A549 treated with CpdA at 1 μM for 4 hours (cell line): ENCODE measurements at places on chromosomes 16 and 17. TPM values are rescaled to one million over a fixed set of nuclear protein-coding genes. Genes with fewer than 3 reads are reported as not detected.

Gene TRPV3
- total RNA-seq: 0.36 to 0.67 TPM (median 0.41 TPM) in 5 replicates

Gene LGALS9B
- total RNA-seq: not detected in 5 replicates

Gene CNGB1
- 0.07 to 0.38 TPM (median 0.12 TPM) in 5 replicates for total RNA-seq

Gene SPAG5
- total RNA-seq: 77.5 to 86.2 TPM (median 81.5 TPM) in 5 replicates

Gene HLF
- 0.08 to 0.33 TPM (median 0.27 TPM) in 5 replicates for total RNA-seq

Gene PLLP
- 1.2 to 1.9 TPM (median 1.7 TPM) in 5 replicates for total RNA-seq

Gene NGFR
- total RNA-seq: 0.57 to 0.96 TPM (median 0.62 TPM) in 5 replicates

Gene CCL17
- not detected in 5 replicates for total RNA-seq

Gene FOXK2
- total RNA-seq: 43.3 to 56.8 TPM (median 53.5 TPM) in 5 replicates

Gene MED31
- 21.8 to 41.4 TPM (median 33.2 TPM) in 5 replicates for total RNA-seq

Gene TEX19
- total RNA-seq: 0.22 to 0.59 TPM (median 0.33 TPM) in 5 replicates

Gene HSPB9
- not detected in 5 replicates for total RNA-seq

Gene PLK1
- 148 to 177 TPM (median 166 TPM) in 5 replicates for total RNA-seq

Gene CDH13
- not detected in 5 replicates for total RNA-seq

Gene CTNS
- total RNA-seq: 14.1 to 15.9 TPM (median 15.1 TPM) in 5 replicates

Gene PYY
- total RNA-seq: 0.11 TPM in 1 of 5 replicates, not detected in the others

Gene SSH2
- 27.9 to 33.3 TPM (median 30.1 TPM) in 5 replicates for total RNA-seq

Gene DNAAF8
- total RNA-seq: 1.3 to 2.3 TPM (median 2.0 TPM) in 5 replicates

Gene PAQR4
- 29.4 to 40.9 TPM (median 37.7 TPM) in 5 replicates for total RNA-seq

Gene TP53TG3
- 0.49 to 1.1 TPM (median 0.63 TPM) in 4 of 5 replicates, not detected in the other for total RNA-seq

Gene LRRC46
- 2.7 to 4.1 TPM (median 3.6 TPM) in 5 replicates for total RNA-seq

Gene CCDC57
- 20.7 to 26.9 TPM (median 23.5 TPM) in 5 replicates for total RNA-seq

Gene B4GALNT2
- total RNA-seq: 0.29 to 0.70 TPM (median 0.51 TPM) in 5 replicates
